ENCODE measurements at places on chromosomes 16 and 17. TPM values are rescaled to one million over a fixed set of nuclear protein-coding genes. Genes with fewer than 3 reads are reported as not detected.

ADORA2B gene
- 0.68 TPM for polyA plus RNA-seq

CACNA1G gene
- polyA plus RNA-seq = 0.07 TPM

TTYH2 gene
- polyA plus RNA-seq = 40.5 TPM

SLC38A8 gene
- 0.07 TPM for polyA plus RNA-seq
